ENCODE measurements at places on chromosomes 5 and 9.
A peak's percentile ranks its signal among the peaks of the same experiment; 100 is the strongest.

- DNase-seq: peak; percentile 8
Observed at GRCh38 chr5:124839371-124839998, 93.0 kb upstream of the ZNF608 start.

DNA sequence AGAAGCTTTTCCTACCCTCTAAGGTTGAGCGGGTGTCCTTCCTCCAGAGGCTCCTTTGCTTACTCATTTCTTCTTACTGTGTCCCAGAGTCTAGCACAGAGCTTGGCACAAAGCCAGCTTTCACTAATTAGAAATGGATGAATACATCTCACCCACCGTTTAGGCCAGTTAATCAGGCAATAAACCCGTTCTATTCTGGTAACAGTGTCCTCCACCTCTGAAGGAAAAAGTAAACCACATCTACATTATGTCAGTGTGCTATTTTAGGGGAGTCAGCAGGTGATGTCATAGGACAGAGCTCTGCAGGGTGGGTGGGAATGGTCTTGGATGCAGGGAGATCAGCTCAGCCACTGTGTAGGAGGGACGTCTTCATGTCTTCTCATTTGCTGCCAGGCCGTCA is 109.2 kb downstream of the OSTF1 start:
- peak; percentile 28 for DNase-seq

DNA sequence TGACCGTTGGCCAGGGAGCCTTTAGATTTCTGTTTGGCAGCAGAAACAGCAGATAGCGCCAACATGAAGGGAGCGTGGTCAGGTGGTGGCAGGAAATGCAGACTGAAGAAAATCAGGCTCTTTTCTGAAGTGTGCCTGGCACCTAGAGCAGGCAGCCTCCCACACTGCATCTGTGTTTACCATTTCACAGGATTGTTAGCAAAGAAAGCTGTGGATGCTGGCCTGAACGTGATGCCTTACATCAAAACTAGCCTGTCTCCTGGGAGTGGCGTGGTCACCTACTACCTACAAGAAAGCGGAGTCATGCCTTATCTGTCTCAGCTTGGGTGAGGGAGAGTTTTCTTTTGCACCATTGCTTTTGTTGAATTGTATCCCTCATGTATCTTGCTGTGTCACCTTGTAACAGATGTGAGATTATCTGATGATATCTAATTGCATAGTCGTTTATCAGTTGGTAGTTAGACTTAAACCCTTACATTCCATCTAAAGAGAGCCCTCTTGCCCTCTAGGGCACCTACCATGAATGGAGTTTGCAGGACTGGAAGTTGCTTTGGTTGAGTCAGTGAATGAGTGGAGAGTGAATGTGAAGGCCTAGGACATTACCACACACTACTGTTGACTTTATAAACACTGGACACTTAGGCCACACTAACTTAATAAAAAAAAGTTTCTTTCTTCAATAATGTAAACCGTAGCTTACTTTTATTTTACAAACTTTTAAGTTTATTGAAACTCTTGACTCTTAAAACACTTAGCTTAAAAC is 42.8 kb downstream of the ACO1 start:
- no peak for DNase-seq

DNA sequence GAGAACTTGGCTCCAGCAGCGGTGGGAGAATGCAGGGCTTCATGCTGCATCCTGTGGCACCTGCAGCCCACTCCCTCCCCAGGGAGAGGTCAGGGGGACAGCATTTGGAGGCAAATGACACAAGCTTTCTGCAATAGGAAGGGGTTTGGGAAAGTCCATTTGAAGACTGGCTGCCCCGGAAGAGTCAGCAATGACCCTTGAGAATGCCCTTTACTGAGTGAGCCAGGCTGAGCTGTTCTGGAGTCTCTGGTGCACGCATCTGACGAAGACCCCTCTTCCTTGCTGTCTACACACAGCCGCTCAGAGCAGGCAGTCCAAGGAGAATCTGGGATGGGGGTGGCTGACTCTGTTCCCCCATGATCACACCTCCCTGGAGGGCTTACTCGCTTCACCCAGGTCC is 5.5 kb upstream of the NXNL2 start:
- DNase-seq: no peak

DNA sequence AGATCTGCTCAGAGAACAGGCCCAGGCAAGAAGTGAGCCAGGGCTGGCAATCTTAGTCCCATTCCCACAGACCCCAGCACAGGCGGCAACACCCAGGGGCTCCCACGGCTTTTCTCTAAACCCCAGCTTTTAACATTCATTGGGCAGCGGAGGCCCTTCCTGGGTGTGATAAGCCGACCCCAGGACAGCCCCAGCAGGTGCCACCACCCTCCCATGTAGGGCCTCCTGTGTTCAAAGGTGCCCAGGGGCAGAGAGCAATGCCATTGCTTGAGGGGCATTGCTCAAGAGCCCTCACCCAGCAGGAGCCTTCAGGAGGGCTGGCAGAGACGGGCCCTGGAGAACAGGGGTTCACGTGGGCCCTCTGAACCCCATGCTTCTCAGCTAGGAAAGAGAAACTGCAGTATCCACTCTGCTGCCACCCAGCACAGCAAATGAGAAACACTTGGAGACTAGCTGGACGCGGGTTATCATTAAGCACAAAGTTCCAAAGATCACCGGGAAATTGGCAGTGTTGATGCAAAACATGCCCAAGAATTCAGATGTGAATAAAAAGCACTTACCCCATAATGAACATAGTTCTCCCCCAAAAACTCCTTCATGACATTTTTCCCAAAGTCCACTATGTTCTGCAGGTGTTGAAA is 13.9 kb downstream of the IPPK start:
- DNase-seq: no peak

GRCh38 chr9:129988607-129989361 is 54.2 kb downstream of the FNBP1 start:
- no peak for DNase-seq

GRCh38 chr9:14497476-14497875 is 183.5 kb upstream of the NFIB start:
- DNase-seq: no peak

DNA sequence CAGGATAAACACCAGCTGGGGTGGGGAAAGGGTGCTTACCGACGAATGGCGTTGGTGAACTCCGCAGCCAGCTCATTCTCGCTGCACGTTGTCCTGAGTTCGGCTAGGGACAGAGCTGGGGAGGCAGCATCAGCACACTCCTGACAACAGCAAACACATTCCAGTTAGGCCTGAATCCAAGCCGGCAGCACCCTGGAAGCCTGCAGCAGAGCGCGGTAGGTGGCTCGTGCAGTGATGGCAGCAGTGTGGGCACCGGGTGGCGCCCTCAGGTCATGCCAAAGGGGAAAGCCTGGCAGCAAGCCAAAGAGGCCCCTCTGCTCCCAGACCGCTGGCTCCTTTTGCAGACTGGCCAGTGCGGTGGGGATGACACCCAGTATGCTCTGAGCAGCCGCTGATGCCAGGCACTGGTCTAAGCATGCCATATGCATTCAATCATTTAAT is 66.9 kb downstream of the DCP2 start:
- DNase-seq: no peak

DNA sequence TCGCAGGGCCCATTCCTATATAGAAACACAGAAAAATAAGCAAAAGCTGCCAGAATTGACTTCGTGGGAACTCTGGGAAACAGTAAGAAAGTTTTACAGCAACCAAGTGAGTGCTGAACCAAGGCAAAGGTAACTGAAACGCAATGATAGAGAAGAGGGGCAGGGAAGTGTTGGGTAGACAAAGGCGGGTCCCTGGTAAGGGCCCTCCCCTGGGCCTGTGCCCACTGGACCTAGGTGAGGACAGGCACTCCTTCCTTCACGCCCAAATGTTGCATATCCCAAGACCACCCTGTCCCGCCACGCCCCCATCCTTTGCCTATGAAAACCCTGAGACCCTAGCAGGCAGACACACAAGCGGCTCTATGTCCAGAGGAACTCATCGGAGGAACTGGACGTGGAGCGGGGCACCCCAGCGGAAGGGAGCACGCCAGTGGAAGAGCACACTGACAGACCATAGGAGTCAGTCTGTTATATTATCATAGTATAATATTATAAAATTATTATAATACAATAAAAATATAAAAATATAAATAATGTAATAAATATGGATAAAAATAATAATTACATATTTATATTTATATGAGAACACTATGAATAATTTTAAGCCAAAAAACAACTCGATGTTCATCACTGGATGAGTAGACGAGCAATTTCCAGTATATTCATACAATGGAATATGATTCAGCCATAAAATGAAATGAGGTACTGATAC is 27.9 kb downstream of the CDKN2A start:
- DNase-seq: no peak

All from fibroblast of skin of scalp (primary cell).